CD4-positive, alpha-beta memory T cell (primary cell): ENCODE measurements at places on chromosomes 16 and 17. TPM values are rescaled to one million over a fixed set of nuclear protein-coding genes. Genes with fewer than 3 reads are reported as not detected.

- DNase-seq = no peak
These were observed 38.0 kb downstream of the MMP15 start for GRCh38 chr16:58063377-58064076.

GRCh38 chr16:2689968-2690801 lies 7.9 kb downstream of the KCTD5 start:
- no peak for DNase-seq

P2RX5 gene
- 16.0 TPM for total RNA-seq

P2RX1 gene
- total RNA-seq = not detected

GRCh38 chr16:82782715-82783251 lies 156.0 kb downstream of the CDH13 start:
- no peak for DNase-seq
